ENCODE measurements at places on chromosomes 7 and 10. TPM values are rescaled to one million over a fixed set of nuclear protein-coding genes. Genes with fewer than 3 reads are reported as not detected.

The EIF3B gene
- 159 TPM for total RNA-seq

The VIPR2 gene
- total RNA-seq = 0.83 TPM

DNA sequence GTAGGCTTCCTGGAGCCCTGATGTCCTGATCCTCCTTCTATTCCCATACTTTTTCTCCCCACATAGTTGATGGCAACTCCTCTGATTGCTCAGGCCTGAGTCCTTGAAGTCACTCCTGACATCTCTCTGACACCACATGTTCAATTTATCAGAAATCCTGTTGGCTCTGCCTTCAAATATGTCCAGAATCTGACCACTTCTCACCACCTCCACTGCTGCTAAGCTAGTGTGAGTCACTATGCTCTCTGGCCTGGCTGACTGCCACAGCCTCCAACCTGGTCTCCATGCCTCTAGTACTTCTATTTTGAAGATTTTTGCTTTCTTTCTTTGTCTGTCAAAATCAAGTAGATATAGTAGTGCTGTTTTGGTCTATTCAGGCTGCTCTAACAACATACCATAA is 53.0 kb downstream of the TMEM229A start:
- no peak overlapping the region for H3K27ac ChIP-seq
- no peaks in the 10 kb centered on the region for H3K36me3 ChIP-seq
- no peak for DNase-seq
- H3K4me1 ChIP-seq = no peaks in the 10 kb centered on the region
- H3K27me3 ChIP-seq = no peaks in the 10 kb centered on the region
- no peak overlapping the region for H3K4me3 ChIP-seq

GRCh38 chr10:31875608-31876007 is 53.0 kb downstream of the ARHGAP12 start:
- H3K4me1 ChIP-seq = peaks cover 25% of the 10 kb centered on the region
- H3K27ac ChIP-seq = no peak overlapping the region
- H3K4me3 ChIP-seq = no peak overlapping the region
- H3K36me3 ChIP-seq = no peaks in the 10 kb centered on the region

GRCh38 chr10:123883673-123884320 is 7.8 kb downstream of the CPXM2 start:
- H3K27ac ChIP-seq = no peak overlapping the region
- no peaks in the 10 kb centered on the region for H3K4me1 ChIP-seq
- no peak overlapping the region for H3K4me3 ChIP-seq
- H3K36me3 ChIP-seq = no peaks in the 10 kb centered on the region
- no peak for DNase-seq

- no peaks in the 10 kb centered on the region for H3K4me1 ChIP-seq
- no peaks in the 10 kb centered on the region for H3K36me3 ChIP-seq
- no peak overlapping the region for H3K27ac ChIP-seq
- H3K27me3 ChIP-seq = no peaks in the 10 kb centered on the region
- H3K4me3 ChIP-seq = no peak overlapping the region
Measured at GRCh38 chr10:35843524-35844181, 201.6 kb upstream of the FZD8 start.

DNA sequence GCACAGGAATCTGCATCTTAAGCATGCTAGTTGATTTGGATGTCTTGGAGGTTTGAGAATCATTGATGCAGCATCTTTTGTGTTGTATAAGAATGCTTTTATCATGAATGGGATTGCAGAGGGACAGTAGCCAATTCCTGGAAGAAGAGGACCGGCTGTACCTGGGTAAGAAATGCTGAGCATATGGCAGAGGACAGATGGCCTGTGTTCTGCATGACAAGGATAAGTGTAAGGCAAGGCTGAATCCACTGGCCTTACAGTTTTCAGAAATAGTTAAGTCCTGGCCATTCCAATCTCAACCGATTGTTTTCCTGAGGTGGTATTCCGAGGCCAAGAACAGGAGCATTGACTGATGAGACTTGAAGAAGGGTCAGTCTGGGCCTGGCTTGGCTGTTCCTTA is 24.4 kb upstream of the KBTBD2 start:
- DNase-seq = no peak
- H3K36me3 ChIP-seq = peaks cover 6% of the 10 kb centered on the region
- H3K27me3 ChIP-seq = no peaks in the 10 kb centered on the region
- H3K27ac ChIP-seq = no peak overlapping the region
- H3K4me3 ChIP-seq = no peak overlapping the region

- peaks cover 17% of the 10 kb centered on the region for H3K36me3 ChIP-seq
- DNase-seq = no peak
- no peak overlapping the region for H3K4me3 ChIP-seq
Measured at GRCh38 chr7:5367661-5368060, 56.0 kb downstream of the TNRC18 start.

DNA sequence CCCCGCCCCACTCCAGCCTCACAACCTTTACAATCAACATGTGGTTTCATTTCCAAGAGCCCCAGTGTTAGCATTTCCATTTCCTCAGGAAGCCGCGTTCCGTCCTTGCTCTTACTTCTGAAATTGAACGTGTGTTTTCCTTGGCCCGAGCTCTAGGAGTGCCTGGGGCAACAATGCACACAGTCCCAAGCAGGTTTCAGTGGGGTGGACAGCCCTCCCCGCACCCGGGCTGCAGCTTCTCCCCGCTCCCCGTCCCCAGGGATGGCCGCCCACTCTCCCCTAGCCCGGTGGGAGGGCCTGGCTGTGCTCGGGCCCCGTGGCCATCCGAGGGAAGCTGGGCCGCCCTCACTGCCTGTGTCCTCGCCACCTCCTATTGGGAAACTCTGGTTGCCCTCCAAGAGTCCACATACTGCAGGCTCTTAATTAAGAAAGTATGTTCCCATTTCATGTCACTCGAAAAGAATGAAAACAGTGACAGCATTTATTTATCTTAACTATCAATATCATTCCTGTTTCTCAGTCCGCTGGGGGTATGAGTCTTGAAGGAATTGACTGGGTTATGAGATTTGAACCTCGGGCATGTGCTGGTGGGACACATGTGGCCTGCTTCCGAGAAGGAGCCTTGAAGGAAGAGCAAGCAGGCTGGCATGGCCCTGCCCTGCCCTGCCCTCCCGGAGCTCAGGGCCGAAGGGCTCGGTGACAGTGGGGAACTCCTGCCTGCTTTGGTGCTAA is 163.8 kb downstream of the GRK5 start:
- no peak for DNase-seq
- H3K4me1 ChIP-seq = peaks cover 33% of the 10 kb centered on the region
- H3K27me3 ChIP-seq = no peaks in the 10 kb centered on the region
- peaks cover 3% of the 10 kb centered on the region for H3K36me3 ChIP-seq
- H3K27ac ChIP-seq = no peak overlapping the region
